ENCODE measurements at places on chromosomes 6 and 20.

DNA sequence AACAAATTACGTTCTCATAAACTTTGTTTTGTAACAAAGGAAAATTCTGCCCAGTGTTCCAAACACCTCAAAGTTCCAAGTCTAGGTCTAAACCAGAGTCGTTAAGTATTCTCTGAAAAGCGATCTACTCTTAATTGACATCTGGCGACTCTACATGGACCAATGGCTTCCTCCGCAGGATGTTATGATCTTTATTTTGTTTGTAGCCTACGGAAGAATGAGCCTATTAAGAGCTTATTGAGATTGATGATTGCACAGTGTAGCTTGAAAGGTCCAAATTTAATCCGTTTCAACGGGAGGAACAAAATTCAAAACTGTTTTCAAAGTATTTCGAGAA lies 61.1 kb downstream of the FAM217A start:
- DNase-seq, result peak; percentile 63

GRCh38 chr6:125307150-125307838 lies 5.5 kb upstream of the HDDC2 start:
- peak; percentile 69 for DNase-seq

- DNase-seq, result no peak
Observed at GRCh38 chr20:62336329-62336728, 30.8 kb downstream of the LAMA5 start.

DNA sequence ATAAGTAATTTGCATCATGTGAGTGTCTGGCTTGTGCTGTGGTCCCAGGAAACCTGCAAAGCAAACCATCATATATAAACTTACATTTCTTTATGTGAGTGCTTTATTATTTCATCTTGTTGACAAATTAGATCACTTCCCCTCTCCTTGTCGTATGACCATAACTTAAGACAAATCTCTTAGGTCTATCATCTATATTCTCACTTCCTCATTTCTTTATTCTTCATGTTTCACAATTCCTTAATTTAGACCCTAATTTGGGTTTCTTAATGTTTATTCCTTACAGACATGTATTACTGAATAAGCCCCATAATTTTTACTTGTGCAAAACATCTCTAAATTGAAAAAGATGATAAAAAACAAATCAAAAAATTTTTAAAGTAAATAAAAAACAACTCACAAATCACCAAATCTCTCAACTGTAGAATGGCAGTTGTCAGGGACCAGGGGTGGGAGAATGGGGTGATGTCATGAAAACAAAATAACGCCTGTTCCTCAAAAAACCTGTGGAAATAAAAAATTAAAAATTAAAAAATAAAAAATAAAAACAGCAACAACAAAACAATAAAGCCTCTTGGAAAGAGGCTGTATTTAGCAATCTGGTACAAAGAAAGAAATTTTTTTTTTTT lies 49.5 kb upstream of the FBXO30 start:
- no peak for DNase-seq

GRCh38 chr20:8434326-8434876 lies 302.3 kb downstream of the PLCB1 start:
- peak; percentile 73 for DNase-seq

DNA sequence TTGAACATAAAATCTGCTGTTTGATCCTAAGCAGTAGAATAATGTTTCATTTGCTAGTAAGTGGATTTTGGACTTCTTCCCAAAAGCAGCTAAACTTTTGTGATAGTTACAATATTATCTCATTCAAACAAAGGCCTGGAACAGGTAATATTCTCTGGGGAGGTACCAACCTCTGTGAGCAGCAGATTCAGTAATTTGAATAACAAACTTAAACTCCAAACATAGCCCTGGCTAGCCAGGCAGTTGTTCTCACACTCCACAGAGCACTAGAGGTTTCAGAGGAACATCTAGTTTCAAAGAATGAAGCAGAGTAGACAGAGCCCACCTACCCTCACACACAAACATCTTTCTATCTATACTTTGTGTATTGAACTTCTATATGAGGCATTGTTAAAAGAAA lies 40.9 kb downstream of the LGSN start:
- no peak for DNase-seq

GRCh38 chr6:8705435-8706020 lies 270.2 kb upstream of the SLC35B3 start:
- peak; percentile 1 for DNase-seq

DNA sequence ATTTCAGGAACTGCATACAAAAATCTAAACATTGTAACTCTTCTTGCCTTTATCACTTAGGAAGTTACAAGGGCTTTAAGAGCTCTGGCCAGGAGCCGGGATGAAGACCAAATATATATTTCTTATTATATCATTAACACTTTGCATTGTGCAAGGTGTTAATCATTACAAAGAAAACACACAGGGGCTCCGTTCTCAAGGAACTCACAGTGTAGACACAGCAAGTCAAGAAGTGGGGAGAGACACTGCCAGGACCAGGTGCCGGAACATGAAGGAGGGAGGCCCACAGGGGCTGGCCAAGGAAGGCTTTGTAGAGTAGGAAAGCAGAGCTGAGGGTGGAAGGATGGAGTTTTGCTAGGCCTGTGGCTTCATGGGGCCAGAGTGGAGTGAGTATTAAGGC lies 17.4 kb downstream of the ITPR3 start:
- DNase-seq, result no peak

- DNase-seq, result peak; percentile 96
Observed at GRCh38 chr6:71489736-71490135, 201.1 kb downstream of the OGFRL1 start.

DNA sequence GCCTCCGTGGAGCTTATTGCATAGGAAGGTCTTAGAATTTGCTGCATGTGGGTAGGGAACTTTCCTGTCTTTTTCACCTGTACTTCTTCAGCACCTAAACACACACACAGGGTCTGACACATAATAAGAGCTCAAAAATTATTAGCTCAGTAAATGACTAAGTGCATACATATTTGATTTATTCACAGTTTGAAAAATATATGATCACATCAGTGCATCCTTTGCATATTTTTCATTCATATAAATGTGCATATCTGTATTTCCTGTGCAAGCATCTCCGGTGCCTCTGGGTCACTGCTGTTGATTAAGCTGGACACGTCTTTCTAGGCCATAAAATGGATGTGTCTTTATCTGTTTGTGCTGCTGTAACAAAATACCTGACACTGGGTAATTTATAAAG lies 234.7 kb downstream of the UST start:
- no peak for DNase-seq

- DNase-seq, result no peak
Observed at GRCh38 chr6:15437090-15437635, 191.3 kb downstream of the JARID2 start.

DNA sequence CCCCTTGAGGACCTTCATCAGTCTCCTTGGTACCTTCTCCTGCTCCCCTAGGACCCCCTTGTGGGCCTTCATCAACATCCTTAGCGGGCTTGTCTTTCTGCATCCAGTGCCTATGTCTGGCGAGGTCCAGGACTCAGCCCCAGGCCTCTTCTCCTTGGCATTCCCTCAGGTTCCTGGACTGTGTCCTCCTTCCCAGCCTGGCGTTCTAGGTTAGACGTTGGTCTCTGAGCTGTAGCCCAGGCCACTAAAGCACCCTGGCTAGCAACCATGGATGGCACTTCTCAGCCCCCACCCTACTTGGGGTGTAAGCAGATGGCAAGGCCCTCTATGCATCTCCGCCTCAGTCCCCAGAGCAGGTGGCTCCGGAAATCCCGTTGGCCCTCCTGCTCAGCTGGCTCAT lies 51.5 kb upstream of the NNAT start:
- DNase-seq, result no peak

DNA sequence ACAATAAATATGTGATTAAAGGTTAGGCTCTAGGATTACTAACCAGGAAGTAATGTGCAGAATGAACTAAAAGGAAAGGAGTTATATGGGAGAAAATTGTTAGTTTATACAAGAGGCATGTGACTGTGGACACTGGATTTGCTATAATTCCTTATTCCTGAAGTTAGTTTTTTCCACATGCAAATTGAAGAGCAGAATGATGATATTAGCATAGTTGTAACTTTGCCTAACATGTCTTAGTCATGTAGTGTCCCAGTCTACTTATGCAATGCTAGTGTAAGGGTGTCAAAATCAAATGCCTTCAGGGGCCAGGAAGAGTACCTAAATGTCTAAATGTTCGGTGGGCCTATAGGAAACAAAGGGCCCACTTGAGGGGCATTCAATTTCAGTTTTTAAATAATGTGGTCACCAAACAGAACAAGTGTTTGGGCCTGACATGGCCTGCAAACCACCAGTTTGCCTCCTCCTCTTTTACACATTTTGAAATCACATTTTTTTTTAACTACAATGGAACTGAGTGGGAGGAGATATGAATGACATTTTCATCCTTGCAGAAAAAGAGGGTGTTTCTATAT lies 28.0 kb upstream of the CEP85L start:
- peak; percentile 53 for DNase-seq

- peak; percentile 44 for DNase-seq
Observed at GRCh38 chr6:128554302-128554701, 33.9 kb upstream of the PTPRK start.

- no peak for DNase-seq
Observed at GRCh38 chr20:50015993-50016770, 33.4 kb downstream of the SNAI1 start.

DNA sequence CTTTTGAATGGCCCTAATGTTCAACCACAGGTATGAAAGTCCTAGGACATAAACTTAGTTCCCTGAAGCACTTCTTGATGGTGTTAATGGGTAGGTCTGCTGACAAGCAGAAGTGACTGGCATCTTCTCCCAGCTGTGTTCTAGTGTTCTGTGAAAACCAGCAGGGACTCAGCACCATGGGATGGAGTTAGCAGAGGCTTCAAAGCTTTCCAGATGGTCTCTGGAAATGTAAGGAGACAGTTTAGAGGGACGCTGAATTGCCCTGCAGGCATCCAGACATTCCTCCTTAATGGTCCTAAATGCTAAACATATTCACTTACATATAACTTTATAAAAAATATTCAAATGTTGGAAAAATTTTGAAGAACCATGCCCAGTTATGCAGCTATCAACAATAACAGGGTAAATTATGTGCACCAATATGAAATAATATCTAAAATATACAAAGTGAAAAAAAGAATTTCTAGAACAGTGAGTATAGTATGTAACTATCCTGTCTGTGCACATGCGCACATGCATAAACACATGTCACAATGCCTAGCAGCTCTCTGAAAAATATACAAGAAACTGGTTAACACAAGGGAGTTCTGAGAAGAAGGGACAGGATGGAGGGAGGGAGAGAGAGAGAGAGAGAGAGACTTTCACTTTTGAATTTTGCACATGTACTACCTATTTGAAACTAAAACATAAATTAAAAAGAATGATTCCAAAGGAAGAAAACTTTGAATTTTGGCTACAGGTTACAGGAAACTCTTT lies 87.2 kb downstream of the PRDM1 start:
- DNase-seq, result no peak

DNA sequence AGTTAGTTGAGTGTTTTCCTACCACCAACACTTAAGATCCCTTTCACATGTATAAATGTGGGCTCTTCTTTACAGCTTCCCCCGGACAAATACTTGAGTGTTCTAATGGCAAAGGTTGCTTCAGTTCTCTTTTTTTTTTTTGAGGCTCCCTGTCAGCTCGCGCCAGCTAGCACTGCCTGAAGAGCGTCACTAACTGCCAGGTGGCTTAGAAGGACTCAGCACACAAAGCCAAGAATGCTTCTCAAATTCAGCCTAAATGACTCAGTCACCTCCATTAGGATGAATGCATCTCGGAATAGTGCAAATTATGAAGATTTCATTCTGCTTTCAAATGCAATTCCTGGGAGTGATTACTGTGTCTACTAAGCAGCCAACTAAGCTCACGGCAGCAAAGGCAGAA lies 150.7 kb upstream of the BTBD3 start:
- DNase-seq, result no peak

DNA sequence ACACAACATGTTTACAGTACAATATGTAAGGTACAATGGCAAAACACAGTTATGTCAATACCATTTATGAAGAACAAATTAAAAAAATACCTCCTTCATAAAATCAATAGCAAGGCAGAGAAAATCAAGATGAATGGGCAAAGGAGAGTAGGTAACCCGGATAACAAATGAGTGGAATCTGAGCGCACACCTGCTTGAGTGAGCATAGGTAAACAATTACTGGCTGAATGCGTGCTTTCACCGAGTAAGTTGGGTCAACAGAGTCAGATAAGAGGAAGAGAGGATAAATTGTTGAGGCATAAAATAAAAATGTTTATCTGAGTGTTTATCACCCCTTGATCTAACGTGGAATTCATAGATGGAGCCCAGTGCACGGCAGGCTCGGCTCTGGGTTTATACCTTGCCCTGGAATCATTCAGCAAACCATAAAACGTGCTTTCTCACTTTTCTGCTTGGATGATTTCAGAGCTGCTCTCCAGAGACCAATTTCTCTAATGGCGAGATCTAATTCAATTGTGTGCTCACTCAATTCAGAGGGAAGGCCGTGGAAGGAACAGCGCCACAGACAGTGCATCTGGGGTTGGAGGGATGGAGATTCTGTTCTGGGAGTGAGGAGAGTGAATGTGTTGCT lies 224.8 kb upstream of the MAP3K7 start:
- no peak for DNase-seq

DNA sequence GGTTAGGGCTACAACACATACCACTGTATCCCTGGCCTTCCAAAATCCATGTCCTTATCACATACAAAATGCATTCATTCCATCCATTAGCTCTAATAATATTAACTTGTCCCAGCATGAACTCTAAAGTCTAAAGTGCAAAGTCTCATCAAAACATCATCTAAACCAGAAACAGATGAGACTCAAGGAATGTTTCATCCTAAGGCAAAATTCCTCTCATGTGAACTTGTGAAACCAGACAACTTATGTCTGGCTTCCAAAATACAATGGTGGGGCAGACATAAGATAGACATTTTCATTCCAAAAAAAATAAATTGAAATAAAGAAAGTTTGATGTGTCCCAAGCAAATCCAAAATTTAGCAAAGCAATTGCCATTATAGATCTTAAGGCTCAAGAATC lies 257.4 kb downstream of the HTR1B start:
- no peak for DNase-seq

DNA sequence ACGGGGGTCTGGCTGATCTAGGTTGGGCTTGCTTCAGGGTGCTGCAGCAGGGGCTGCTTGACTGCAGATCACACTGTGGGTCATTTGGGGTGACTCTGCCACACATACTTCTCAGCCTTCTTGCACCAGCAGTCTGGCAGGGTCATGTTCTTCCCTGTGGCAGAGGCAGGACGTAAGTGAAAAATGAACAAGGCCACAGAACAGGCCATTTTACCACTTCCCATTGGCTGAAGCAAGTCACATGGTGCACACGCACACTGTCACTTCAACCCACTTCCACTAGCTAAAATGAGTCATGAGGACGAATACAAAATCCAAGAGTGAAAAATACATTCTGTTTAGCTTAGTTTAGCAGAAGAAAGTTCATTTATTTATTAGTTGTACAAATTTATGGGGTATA lies 168.6 kb upstream of the GGTLC1 start:
- DNase-seq, result no peak

- DNase-seq, result peak; percentile 16
Observed at GRCh38 chr20:59455402-59456341, 148.7 kb upstream of the PHACTR3 start.

GRCh38 chr20:5221061-5221430 lies 94.2 kb downstream of the CDS2 start:
- DNase-seq, result no peak

GRCh38 chr6:123901436-123901835 lies 97.8 kb downstream of the NKAIN2 start:
- peak; percentile 3 for DNase-seq

Data from choroid plexus epithelial cell (primary cell).